Aortic smooth muscle cell (primary cell): ENCODE measurements at places on chromosomes 4 and X. TPM values are rescaled to one million over a fixed set of nuclear protein-coding genes. Genes with fewer than 3 reads are reported as not detected.

Gene STARD8
- total RNA-seq: 3.2 and 3.3 TPM in 2 replicates

Gene ATP6AP2
- total RNA-seq: 163 and 191 TPM in 2 replicates

Gene ATP1B4
- total RNA-seq: not detected in 2 replicates

Gene RTL5
- 3.7 and 5.6 TPM in 2 replicates for total RNA-seq

Gene JADE3
- 2.9 and 4.2 TPM in 2 replicates for total RNA-seq
